ENCODE measurements at places on chromosomes 6 and 20.

GRCh38 chr20:37219751-37220668 lies 40.7 kb upstream of the MROH8 start:
- no peak for DNase-seq

GRCh38 chr20:56587307-56588041 lies 41.6 kb upstream of the TFAP2C start:
- no peak for DNase-seq

- DNase-seq = no peak
These were observed 108.7 kb upstream of the MAP3K4 start for GRCh38 chr6:160882791-160883279.

- DNase-seq = no peak
These were observed 13.8 kb upstream of the CCND3 start for GRCh38 chr6:41955412-41955811.

GRCh38 chr20:31989030-31989645 lies 21.1 kb upstream of the CCM2L start:
- DNase-seq = no peak

- no peak for DNase-seq
These were observed 18.2 kb downstream of the GPX5 start for GRCh38 chr6:28543651-28544610.

- no peak for DNase-seq
These were observed 31.2 kb downstream of the PLAGL1 start for GRCh38 chr6:143976806-143977349.

GRCh38 chr6:47478233-47479139 lies 897 bp downstream of the CD2AP start:
- no peak for DNase-seq

DNA sequence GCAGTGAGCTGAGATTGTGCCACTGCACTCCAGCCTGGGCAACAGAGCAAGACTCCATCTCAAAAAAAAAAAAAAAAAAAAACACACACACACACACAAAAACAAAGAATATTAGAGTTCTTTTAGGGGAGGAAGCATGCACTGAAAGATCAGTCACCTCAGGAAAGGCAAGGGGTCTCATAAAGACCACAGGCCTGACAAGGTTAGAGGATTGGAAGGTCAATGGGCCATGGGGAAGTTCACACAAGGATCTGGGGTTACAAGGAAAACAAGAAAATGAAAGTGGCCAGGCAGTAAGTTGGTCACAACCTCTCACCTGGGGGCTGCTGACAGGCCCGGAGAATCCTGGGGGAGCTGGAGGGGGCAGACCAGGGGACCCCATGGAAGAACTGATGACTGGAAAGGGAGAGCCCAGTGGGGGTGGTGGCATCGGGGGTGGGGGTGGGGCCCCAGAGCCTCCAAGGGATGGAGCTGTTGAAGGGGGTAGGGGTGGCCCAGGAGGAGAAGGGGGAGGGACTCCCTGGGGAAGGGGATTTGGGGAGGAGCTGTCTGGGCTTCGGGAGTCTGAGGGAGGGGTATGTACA lies 1.5 kb downstream of the RXRB start:
- no peak for DNase-seq

- no peak for DNase-seq
These were observed 75.0 kb downstream of the CEP57L1 start for GRCh38 chr6:109170333-109170732.

All from T-helper 2 cell (primary cell).